ENCODE measurements at places on chromosomes 13 and 19.

- DNase-seq = no peak
These were observed 120.6 kb upstream of the GPR12 start for GRCh38 chr13:26881154-26881553.

DNA sequence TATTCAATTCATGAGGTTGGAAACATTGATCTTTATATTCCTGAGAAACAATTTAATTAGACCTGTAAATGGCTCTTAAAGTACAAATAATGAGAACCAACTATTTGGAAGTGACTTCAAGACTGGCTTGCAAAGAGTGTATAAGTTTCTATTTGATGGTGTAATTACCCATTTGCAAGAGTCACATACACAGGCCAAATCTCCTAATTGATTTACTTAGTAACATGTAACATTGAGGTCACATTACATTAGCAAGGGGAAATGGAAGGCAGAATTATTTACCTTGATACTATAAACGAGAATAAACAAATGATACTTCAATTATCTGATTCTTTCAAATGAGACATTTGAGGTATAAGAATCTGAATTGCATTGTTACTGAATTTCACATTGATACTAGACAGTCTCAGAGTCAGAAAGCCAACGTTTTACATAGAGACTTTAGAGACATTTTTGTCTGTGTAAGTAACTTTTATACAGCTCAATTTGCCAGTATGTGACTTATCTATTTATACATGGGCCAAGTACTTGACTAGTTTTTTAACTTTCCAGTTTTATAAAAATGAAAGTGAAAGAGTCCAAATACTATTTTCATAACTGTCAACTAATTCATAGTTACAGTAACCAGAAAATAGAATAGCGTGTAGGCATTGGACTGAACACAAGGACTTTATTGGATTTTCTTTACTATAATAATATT lies 95.6 kb upstream of the RFC3 start:
- no peak for DNase-seq

DNA sequence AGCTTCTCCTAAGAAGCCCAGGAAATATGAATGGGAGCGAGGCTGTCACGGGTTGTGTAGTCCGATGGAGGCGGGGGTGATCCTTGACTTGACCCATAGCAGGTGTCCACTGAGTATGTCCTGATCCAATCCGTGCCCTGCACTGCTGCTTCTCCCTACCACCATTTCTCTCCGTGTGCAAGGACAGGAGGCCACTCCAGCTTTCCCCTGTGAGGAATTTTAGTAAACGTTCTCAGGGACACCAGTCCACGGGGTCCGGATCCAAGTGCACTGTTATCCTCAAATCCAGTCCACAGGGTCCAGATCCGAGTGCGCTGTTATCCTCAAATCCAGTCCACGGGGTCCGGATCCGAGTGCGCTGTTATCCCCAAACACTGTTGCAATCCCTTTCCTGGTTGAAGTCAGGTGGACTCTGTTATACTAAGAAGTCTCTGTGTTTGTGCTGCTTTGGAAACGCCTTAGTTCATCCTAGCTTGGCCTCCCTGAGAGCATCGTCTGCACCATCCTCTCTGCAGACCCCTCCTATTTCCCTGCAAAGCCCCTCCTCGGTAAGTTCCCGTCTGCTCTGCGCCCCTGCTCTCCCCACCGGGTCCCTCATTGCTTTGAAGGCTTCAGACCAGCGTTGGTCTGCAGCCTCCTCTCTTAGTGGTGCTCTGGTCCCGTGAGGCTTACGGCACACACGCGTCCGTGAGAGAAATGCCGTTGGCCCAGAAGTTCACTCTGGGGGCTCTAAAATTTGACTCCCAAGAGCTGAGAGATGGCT lies 303.5 kb downstream of the TEX29 start:
- no peak for DNase-seq

- no peak for DNase-seq
These were observed 117.7 kb downstream of the FNDC3A start for GRCh38 chr13:49093376-49093775.

DNA sequence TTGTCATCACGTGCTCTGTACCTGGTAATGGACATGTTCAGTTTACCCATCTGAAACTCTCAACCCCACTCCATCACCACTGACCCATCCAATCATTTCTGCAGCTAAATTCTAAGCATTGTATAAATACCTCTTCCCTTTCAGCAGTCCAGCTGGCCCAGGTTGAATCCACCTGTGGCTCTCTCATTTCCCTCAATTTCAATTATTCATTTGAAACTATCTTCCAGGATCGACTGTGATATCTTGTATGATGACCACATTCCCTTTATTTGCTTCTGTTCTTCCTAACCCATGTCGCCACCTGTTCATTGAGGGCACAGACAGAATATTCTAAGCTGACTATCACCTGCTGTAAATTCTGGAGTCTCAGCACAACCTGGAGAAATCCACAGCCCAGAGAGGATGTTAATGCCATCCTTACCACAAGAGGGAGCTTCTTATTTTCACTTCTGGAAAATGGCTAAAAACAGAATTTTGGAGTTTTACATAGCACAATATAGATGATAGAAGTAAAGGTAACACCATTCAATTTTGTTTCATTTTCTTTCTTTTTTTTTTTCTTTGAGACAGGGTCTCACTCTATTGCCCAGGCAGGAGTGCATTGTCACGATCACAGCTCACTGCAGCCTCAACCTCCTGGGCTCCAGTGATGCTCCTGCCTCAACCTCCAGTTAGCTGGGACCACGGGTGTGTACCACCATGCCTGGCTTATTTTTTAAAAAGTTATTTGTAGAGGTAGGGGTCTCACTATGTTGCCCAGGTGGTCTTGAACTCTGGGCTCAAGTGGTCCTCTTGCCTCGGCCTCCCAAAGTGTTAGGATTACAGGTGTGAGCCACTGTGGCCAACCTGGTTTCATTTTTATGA lies 38.6 kb downstream of the ZNF823 start:
- no peak for DNase-seq
